ENCODE measurements at places on chromosomes 5 and 9.

- DNase-seq, result no peak
Observed at GRCh38 chr5:164051745-164052144, 546.3 kb downstream of the MAT2B start.

GRCh38 chr5:118551716-118552115 is 436.6 kb downstream of the DTWD2 start:
- no peak for DNase-seq

GRCh38 chr5:61653807-61654580 is 321.9 kb downstream of the ZSWIM6 start:
- no peak for DNase-seq

DNA sequence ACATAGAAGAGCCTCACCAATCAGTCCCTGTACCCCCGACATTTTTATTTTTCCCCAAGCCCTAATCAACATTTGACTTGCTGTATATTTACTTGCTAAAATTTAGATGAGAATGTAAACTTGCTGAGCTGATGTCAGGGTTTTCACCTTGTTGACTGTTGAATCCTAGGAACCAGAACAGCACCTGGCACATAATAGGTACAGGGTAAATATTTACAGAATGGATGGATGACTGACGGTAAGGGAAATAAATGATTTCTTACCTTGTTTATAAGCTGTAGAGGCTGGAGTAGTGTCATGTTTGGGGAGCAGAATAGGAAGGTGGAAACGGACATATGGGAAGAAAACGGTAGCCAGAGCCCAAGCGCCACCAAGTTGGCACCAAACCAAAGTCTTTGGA is 107.0 kb upstream of the NUDT12 start:
- DNase-seq, result no peak

DNA sequence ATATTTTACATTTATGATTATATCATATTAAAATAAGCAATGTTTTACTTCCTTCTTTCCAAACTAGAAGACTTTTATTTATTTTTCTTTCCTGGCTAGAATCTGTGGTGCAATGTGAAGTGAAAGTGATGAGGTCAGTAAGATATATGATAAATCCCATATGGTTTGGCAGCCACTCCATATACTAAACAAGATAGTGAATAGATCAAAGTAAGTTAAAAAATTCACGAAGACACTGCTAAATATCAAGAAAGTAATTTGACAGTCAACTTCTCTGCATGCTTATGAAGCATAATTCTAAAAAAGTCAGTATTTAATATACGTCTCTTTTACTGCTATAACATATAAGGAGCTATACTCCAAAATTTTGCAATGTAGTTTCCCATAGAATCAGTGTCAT is 972.8 kb downstream of the DTWD2 start:
- DNase-seq, result no peak

- no peak for DNase-seq
Observed at GRCh38 chr5:95238560-95239325, 46.2 kb downstream of the MCTP1 start.

GRCh38 chr9:131217331-131218031 is 58.8 kb downstream of the FAM78A start:
- DNase-seq, result no peak

GRCh38 chr5:174972291-174972690 is 247.9 kb downstream of the MSX2 start:
- no peak for DNase-seq

DNA sequence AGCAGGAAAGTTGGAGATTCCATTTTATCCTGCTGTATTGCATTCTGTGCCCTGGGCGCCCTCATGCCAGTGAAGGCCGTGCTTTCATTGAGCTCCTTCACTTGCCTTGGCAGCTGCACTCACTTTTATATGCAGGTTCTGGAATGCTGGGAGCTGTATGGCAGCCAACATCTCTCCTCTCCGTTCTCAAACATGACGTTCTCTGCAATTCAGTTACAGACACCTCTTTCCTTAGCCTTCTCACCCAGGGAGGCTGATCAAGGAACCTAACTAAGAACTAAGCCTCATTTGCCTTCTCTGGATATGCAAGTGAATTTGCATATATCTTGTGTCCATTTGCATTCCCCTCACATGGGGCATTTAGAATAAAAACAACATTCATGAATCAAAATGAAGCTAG is 29.4 kb upstream of the PURA start:
- peak; percentile 26 for DNase-seq

GRCh38 chr9:135533674-135534073 is 12.3 kb upstream of the OBP2A start:
- no peak for DNase-seq

DNA sequence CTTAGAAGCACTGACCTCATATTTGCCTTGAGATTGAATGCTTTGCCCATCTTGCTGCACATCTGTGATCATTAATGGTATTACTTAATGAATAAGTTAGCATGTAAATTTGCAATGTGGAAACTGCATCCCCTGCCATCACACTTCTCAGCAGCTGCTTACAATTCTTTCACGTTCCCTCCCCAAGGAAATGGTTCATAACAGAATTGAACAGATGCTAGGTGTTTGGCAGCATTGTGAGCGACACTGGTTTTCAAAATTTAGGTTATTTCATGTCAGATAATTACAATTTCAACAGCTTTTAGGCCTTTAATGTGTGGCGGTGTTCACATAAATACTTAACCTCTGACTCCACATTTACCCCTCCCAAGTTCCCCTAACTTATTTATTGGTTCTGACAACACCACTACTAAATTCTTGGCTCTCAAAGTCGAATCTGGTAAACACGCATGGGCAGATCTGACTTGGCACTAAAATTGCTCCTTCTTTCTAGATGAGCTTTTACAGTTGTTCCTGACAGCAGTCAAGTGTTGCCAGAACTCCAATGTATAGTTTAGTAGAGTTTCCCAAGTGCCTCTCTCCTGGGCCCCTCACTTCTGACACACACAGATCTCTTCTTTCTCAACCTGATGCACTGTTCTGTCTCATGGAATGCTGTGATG is 46.8 kb downstream of the SLC1A3 start:
- no peak for DNase-seq

GRCh38 chr5:54581831-54582548 is 64.4 kb downstream of the SNX18 start:
- no peak for DNase-seq

- peak; percentile 30 for DNase-seq
Observed at GRCh38 chr9:132768932-132769905, 99.0 kb downstream of the GTF3C4 start.

GRCh38 chr5:157820593-157821252 is 38.2 kb downstream of the CLINT1 start:
- DNase-seq, result no peak

GRCh38 chr9:7118633-7119032 is 360.9 kb downstream of the KDM4C start:
- no peak for DNase-seq

- no peak for DNase-seq
Observed at GRCh38 chr5:175842506-175842905, 28.9 kb upstream of the CPLX2 start.

GRCh38 chr9:120561709-120562108 is 18.3 kb downstream of the CDK5RAP2 start:
- no peak for DNase-seq

GRCh38 chr5:127028822-127029457 is 1.4 kb downstream of the MARCHF3 start:
- DNase-seq, result no peak

DNA sequence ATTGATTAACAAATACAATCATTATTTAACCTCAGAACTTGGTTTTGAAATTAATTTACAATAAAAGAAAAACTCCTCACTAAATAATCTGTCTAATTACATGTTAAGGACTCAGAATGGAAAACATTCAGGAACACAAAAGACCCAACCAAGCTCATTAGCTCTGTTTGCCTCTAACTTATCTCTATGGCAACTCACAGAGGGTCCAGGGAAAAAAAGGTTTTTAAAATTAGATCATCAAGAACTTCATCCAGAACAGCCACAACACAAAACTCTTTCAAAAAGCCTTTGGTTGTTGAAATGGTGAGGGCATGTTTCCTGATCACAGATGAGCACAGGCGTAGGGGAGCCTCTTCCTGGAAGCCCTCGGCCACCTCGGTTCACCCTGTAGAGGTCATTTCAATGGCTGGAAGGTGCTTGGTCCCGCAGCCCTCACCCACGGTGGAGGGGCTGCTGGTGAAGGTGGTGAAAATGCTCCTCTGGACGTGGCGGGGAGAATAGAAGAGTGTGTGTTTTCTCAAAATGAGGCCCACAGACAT is 17.2 kb upstream of the TCF7 start:
- no peak for DNase-seq

- no peak for DNase-seq
Observed at GRCh38 chr9:20804489-20805250, 120.6 kb downstream of the FOCAD start.

DNA sequence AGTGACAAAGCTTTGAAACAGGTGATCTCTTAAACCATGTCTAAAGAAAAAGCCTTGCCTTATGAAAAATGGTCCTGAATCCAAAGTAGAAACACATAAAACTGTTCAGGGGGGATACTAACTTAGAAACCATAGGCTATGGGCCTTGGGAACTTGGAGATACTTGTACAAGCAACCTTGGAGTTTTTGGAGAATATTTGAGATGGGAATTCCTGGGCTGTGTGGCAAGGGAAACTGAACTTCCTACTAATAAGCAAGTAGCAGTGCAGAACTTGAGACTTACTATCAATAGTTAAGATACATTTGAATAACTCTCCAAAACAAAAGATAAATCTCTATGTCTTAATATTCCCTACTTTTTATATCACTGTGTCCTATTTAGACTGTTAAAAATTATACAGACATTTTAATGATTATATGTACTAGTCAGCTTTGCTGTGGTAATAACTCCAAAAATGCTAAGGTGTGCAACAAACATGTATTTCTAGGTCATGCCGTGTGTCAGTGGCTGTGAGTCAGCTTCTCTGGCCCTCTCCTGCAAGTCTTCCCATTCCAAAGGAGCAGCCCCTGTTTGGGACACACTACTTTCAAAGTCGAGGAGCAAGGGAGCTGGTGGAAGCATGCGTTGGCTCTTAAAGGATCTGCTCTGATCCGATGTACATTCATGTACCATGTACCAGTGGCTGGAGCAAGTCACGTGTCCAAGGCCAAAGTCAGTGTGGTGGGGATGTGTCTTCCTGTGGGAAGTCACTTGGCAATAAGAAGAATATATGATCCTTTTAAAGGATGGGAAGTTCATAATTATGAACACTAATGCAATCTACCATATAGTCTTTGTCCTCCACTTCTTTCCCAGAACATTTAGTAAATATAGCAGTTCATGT is 39.6 kb downstream of the SNX30 start:
- no peak for DNase-seq

DNA sequence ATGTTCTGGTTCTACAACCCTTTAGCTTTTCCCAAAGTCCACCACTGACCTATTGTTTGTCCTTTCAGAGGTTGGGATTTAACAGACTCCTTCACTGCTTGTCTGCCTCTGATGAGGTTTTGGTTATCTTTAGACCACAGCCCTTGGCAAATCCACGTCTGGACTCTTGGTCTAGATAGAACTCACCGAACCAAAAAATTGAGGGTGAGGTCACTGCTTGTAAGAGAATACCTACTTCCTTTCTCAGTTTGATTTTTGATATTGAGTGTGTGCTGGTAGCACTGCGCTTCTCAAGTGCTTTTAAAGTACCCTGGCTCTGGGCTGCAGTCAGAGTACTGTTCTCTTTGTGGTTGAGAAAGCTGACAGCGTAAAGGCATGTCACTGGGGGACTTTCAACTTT is 61.7 kb downstream of the JMY start:
- DNase-seq, result no peak

DNA sequence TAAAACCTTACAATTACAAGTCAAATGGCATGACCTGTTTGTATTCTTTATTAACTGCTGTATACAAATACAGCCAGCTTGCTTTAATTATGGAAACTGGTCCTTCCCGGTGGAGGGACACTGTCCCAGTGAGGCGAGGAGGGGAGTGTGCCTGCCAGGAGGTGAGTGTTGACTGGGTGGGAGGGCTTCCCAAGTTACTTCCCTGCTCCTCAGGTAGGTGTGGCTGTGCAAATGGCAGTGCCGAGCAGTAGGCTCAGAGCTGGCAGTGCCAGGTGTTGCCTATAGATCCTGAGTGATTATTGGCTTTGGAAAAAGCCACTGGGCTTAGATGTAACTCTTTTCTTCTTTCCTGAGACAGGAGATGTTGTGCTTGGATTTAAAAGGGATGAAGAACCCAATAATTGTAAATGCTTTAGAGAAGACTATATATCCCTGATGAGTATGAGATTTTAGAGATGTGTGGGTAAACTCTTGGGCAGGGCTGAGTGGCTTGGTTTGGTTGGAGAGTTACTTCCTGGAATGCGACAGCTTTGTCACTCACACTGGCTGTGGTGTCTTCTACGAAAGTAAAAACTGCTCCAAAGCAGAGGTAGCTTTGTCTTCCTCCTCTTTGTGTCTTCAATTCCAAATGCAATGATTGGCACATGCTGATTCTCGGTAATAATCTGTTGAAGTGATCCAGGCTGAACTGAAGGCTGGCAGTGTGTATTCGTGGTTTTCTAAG is 43.7 kb downstream of the GLRX start:
- no peak for DNase-seq

DNA sequence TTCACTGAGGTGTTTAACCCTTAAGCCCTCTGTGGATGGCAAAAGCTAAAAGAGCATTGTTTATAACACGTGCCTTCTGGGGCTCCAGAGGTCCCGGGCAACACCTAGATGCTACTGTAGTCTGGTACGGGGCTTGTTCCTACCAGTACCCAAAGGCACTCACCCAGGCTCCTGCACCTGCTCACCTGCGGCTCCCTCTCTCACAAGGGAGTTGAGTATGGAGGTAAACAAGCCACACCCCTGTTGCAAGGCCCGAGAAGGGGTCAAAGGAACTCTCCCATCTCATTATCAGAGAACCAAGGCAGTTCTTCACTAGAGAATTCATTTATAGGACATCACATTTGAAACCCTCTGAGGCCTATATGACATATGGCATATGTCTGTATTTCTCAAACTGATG is 53.4 kb upstream of the IL6ST start:
- DNase-seq, result no peak

DNA sequence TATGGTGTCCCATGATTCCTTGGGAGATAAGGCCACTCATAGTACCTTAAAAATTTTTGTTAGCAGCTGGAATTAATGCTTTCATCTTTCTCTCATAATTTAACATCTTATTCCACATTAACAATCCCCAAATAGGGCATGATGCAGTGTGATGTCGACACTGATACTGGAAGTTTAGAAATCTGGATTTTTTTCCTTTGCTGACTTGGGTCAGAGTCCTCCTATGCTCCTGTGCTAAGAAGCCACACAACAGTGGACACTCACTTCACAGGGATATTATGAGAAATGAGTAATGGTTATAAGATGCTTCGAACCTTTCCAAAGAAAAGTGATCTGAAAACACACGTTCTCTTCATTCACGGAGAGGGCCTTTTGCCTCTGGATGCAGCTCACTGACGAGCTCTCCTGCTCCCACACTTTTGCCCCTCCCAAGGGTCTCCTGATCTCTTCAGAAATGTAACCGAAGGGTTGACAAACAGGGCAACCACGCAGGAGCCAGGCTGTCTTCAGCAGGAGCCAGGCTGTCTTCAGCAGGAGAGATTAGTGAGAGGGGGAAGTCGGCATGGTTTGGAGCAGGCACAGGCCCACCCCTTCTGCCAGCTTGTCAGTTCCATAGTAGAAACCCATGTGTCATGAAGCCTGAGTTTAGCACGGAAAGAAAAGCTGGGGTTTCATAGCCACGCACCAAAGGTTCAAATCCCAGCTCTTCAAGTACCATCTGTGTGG is 247.8 kb downstream of the AOPEP start:
- DNase-seq, result no peak

- no peak for DNase-seq
Observed at GRCh38 chr5:4874097-4874496, 266.0 kb upstream of the ADAMTS16 start.

GRCh38 chr9:104092192-104092591 is 1.9 kb upstream of the SMC2 start:
- DNase-seq, result no peak

GRCh38 chr9:92669527-92669889 is 423 bp downstream of the IPPK start:
- no peak for DNase-seq
